ENCODE measurements at places on chromosomes 7 and 10. TPM values are rescaled to one million over a fixed set of nuclear protein-coding genes. Genes with fewer than 3 reads are reported as not detected.

Gene UTF1
- total RNA-seq = 0.16 TPM

Gene RBP4
- 9.3 TPM for total RNA-seq

Gene CPVL
- total RNA-seq = 0.20 TPM

Gene ANKRD7
- not detected for total RNA-seq

Gene ZNF212
- total RNA-seq = 12.6 TPM

Gene LDB3
- not detected for total RNA-seq

Gene CLDN3
- 3.8 TPM for total RNA-seq

Measured in A549 treated with CpdA at 1 μM for 4 hours (cell line).